ENCODE measurements at places on chromosomes 2 and 18.

GRCh38 chr2:1660656-1661640 lies 83.4 kb downstream of the PXDN start:
- no peak for DNase-seq

DNA sequence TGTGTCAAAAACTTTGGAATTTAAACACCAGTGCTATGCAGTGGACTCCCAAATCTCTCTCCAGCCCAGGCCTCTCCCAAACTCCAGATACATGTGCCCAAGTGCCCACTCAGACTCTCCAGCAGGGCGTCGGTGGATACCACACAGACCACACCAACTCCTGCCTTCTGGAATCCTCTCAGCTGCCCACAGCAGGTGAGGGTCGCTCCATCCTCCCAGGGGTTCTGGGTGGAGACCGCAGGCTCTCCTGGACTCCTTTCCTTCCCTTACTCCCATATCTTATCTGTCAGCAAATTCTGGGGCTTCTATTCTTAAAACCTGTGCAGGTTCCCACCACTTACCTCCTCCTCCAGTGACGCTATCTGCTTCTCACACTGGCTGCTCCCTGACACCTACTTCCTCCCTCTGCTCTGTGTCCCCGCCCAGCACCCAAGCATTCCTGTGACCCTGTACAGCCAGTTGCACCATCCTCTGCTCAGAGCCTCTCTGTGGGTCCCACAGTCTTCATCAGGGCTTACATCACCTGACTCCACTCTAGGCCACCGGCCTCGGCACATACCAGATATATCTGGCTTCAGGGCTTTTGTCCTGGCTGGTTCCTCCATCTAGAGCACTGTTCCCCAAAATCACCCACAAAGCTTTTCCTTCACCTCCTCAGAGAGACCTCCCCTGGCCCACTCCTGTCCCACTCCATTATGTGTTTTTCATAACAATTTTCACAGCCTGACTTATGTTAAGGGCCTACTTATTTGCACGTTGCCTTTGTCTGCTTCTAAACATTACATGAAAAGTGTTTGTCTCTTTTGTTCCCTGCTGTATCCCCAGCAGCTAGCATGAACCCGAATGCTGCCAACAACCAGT lies 2.6 kb upstream of the IMP4 start:
- no peak for DNase-seq

DNA sequence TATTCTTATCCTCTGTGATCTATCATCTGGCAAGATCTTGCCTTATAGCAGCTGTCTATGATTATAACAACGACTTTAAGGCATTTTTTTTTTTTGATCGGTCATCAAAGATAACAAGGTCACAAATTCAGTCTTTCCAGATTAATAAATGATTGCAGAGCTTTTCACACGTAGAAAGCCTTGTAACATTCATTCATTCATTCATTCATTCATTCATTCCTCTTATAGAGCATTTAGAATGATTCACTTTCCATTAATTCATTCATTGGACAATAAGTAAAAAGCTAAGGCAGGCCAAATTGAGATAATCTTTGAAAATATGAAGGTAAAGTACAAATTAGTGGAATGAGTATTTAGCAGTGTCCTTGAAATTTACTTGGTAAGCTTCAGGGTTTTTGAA lies 223.7 kb downstream of the NUP35 start:
- DNase-seq, result no peak

GRCh38 chr2:98869870-98870269 lies 66.2 kb downstream of the CRACDL start:
- no peak for DNase-seq

DNA sequence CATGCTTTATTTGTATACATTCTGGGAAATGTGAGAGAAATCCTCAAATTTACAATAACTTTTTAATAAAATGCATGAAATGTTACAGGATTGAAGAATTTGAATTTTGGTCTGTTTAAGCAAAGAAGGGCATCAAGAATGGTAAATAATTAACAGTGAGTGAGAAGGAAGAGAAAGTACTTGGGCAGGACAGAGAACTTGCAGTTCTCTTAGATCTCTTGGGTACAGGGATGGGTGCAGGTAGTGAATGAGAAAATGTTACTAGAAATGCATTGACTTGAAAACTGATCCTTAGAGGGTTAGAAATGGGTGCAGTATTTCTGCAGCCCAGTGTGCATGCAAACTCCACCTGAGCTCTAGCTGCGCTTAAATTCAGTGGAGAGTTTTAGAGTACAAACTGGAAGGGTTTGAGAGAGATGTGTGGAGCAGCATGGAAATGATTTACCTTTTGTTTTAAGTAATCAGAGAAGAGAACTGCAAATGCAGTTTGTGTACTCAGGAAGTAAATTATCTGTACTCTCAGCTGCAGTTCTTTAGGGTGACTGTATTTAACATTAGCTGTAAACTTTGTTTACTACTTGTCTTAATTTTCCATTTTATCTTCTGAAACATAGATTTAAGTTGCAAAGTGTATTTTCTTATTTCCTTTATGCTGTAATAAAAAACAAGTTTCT lies 51.0 kb upstream of the RAB27B start:
- DNase-seq, result no peak

DNA sequence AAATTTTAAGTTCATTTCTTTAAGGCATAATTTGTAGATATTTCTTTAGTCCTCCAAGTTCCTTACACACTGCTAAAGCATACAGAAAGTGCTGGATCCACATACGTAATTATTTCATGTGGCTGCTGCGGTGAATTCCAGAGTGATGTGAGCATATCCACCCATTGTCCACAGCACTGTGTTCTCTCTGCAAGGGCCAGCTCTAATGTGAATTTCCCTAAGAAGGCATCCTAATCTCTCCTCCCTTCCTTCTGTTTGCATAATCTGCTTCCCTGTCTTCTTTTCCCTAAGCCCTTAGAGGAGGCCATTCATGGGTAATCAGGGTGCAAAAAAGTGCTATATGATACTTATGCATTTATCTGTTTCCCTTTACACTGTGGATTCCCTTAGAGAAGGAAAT lies 57.2 kb downstream of the COBLL1 start:
- DNase-seq, result no peak

GRCh38 chr2:136497709-136498108 lies 267.6 kb upstream of the THSD7B start:
- DNase-seq, result no peak

GRCh38 chr2:160306985-160307384 lies 106.9 kb upstream of the ITGB6 start:
- DNase-seq, result no peak

- no peak for DNase-seq
Measured at GRCh38 chr2:12750166-12750905, 33.6 kb downstream of the TRIB2 start.

- no peak for DNase-seq
Measured at GRCh38 chr2:241762933-241763369, 13.7 kb upstream of the GAL3ST2 start.

GRCh38 chr2:79087785-79088364 lies at the start of gene REG1B:
TSS of gene REG1B (minus strand) at chr2:79087993. CDS start at chr2:79087612, 381 bp downstream.
- no peak for DNase-seq

- DNase-seq, result no peak
Measured at GRCh38 chr18:63890950-63891304, 3.4 kb downstream of the SERPINB2 start.

GRCh38 chr2:118202707-118203303 lies 114.5 kb downstream of the INSIG2 start:
- DNase-seq, result peak; percentile 29

GRCh38 chr2:328761-329160 lies 40.9 kb upstream of the ALKAL2 start:
- no peak for DNase-seq

- DNase-seq, result no peak
Measured at GRCh38 chr18:74113711-74114110, 33.9 kb downstream of the FBXO15 start.

GRCh38 chr2:863732-864450 lies 86.8 kb upstream of the SNTG2 start:
- no peak for DNase-seq

GRCh38 chr2:7609974-7610373 lies 692.8 kb downstream of the RNF144A start:
- no peak for DNase-seq

DNA sequence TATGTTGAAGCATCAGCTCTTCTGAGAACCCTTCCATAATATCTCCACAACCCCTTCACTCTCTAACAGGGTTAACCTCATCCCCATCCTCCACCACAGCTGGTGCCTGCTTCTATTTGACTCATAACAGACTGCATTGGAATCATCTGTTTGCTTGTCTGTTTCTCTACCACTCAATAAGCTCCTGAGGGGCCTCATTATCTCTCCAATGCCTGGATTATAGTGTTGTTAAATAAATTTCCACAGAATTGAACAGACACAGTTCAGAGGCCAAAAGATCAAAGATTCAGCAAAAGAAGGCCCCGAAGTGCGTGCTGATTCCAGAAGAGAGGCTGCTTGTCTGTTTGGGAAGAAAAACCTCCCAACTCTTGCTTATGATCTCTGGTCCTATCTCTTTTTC lies 33.7 kb upstream of the FAM98A start:
- DNase-seq, result no peak

- peak; percentile 60 for DNase-seq
Measured at GRCh38 chr2:177724398-177725287, 332.1 kb downstream of the AGPS start.

DNA sequence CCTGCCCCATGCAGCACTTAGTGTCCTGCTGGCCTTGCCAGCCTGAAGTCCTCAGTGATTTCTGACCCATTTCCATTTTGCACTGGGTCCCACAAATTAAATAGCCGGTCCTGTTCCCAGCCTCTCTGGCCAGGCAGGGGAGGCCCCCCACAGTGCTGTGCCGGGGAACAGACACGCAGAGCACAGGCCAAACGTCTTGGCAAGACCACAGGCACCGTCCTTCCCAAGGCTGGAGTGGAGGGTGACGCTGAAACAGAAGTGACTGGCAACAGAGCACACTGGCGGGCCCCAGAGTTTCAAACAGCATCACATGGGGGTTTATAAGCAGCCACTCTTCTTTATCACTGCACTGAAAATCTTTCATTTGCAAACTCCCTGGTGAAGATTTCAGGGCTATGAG lies 52.2 kb downstream of the EDAR start:
- DNase-seq, result no peak

Data from hematopoietic multipotent progenitor cell treated with erythropoietin and hydrocortisone succinate and interleukin-3 and kit ligand, for 15 days (in vitro differentiated cells).